ENCODE measurements at places on chromosomes 2 and 18.

- no peak for DNase-seq
These were observed 155.5 kb downstream of the TMEM247 start for GRCh38 chr2:46634905-46635304.

- no peak for DNase-seq
These were observed 65.1 kb downstream of the COA5 start for GRCh38 chr2:98543214-98543613.

GRCh38 chr2:31401580-31401979, 13.0 kb downstream of the XDH start:
- DNase-seq, result peak; percentile 95

GRCh38 chr2:214450118-214450894, 39.5 kb downstream of the VWC2L start:
- no peak for DNase-seq

DNA sequence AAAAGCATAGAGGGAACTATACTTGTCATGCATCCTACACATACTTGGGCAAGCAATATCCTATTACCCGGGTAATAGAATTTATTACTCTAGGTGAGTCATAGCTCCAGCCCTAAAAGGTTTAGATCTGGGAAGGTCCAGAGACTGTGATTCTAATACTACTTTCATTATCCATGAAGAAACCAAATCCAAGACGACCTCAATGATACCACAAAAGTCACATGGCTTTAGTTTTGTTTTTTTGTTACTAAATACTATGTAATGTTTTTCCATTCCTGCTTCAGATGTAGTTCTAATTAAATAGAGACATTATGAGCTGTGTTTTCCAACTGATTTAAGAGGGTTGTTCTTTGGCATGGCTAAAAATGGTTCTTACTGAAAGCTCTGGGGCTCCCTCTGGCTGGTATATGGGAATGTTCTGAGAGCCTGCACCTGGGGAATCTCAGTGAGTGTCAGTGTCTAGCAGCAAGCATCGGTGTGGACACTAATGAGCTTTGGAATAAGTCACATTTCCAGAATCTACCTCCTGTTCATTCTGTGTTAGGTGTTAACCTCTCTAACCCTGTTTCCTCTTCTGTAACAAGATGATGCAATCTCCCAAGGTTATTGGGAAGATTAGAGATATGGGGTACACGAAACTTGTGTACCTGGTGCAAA, 20.5 kb upstream of the IL1RL2 start:
- DNase-seq, result peak; percentile 9

DNA sequence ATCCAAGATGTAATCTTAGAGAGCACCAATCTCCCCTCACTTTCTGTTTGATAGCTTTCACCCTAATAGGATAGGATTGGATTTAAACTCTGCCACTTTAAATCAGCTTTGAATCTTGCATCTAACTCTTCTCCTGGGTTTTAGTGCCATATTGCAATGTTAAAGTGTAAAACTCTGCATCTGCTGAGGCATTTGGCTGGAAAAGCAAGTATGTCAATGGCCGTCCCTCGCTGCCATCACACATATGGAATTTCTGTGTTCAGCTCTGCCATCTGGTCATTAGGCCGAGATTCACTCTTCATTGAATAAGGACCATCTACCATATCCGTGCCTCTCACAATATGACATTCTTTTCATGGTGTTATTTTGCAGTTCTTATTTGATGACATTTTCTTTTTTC, 728.1 kb upstream of the PIK3C3 start:
- no peak for DNase-seq

DNA sequence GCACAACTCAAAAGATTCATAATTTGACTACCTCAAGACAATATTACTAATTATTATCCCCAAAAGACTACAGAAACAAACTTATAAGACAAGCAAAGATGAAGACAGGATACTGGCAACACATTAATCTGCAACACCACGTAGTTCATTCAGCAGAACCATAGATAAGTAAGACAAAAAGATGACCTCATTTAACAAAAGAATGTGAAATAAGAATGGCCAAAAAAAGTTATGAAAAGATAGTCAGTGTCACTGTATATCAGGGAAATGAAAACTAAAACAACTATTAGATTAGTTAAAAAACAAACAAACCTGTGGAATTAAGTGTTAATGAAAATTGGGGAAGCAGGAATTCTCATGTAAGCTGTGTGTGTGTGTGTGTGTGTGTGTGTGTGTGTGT, 19.4 kb downstream of the PSMD14 start:
- no peak for DNase-seq

- DNase-seq, result no peak
These were observed 116.0 kb upstream of the AQP4 start for GRCh38 chr18:26981360-26982082.

DNA sequence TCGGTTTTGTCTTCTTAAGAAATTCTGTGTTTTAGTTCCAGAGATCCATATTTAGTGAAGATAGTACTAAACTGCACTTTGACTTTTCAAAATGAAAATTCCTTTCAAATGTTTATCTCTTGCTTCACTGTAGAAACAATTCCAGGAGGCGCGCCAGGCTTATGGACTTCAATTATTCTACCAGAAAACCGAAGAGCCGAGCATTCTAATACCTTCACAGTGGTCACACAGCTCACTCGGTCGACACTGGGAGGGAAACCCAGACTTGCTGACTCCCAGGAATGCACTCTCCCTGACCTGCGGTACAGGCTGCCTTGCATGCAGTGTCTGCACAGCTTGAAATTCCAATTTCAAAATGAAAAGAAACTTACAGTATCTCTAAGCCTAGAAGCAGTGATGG, 119.9 kb upstream of the PIEZO2 start:
- DNase-seq, result no peak

DNA sequence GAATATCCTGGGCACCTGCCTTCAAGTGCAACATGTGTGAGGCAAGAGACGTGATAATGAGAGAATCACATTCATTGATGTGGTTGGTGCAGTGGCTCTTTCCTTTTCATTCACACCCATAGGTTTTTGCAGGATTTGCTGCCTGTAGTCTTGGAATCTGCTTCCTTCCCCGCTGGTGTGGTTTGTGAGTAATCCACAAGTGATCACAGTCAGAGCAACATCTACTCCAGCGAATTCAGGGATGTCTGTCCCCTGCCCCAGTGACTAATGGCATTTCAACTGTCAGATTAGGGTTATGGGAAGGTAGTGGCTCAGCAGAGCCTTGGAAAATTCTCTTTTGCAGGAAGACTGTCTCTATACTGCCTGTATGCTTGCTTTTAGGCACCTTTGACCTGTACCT, 225.5 kb upstream of the RBMS1 start:
- DNase-seq, result no peak

DNA sequence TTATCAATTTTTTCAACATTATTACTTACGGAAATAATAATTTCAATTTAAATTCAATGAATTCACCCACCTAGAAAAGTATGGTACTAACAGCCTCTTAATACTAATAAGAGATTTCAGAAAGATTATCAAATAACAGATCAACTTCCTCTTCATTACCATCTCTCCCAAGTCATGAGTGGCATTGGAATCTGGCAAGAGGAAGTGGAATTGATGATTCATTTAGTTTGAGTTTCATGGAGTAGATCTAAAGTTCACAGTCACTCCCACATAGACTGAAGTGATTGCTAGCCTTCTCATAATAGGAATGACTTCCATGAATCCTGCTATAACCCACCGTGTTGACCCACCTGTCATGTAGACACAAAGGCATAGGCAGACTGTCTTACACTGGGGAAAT, 77.7 kb upstream of the WDR75 start:
- DNase-seq, result no peak

- no peak for DNase-seq
These were observed 3.1 kb downstream of the CD28 start for GRCh38 chr2:203709416-203710040.

- no peak for DNase-seq
These were observed 227.6 kb upstream of the HNRNPA3 start for GRCh38 chr2:176984987-176985386.

DNA sequence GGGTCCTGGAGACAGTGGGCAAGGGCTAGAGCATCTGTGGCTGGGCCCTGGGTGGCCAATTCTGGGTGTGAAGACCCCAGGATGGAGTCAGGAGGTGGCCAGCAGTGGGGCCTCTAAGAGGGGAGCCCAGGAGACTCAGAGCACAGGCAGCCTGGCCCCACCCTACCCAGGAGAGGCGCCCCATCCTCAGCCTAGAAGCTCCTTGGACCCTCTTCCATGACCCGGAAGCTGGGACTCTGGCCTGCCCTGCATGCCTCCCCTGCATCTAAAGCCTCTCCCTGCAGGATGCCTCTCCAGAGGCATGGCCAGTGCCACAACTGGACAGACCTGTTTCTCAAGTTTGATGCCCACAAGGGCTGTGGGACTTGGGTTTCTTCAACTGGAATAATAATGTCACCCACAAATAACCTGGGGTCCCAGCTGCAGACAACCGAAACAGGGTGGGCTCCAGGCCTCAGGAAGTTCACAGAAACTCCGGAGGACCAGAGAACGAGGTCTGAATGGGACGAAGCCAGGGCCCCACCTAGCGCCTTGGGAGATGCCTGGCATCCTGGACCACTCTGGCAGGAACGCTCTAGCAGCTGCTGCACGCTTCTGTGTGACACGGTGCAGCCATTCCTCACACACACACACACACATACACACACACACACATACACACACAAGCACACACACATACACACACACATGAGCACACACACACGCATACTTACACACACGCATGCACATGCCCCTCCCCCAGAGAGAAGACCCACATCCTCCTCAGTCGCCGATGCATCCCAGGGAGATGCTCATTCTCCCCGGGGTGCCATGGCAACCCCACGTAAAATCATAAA, 16.4 kb downstream of the KCNIP3 start:
- no peak for DNase-seq

DNA sequence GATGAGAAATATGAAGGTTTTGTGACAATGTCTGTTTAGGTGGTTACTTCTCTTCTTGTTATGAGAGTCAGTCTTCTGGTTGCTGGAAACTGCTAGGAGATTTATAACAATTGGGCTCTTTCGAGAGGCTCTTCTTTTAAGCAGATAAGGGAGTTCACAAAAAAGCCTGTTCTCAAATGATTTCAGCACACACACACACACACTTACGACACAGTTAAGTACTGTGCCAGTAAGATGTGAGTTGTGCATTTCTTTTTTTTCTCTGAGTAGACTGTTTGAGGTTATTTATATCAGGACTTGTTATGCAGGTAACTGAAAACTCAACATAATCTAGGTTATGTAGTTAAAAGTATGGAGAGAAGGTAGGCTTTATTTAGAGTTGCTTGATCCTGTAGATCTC, 49.8 kb downstream of the MSH2 start:
- DNase-seq, result no peak

- no peak for DNase-seq
These were observed 65.2 kb upstream of the RAPH1 start for GRCh38 chr2:203600286-203600685.

- no peak for DNase-seq
These were observed 15.4 kb downstream of the IL1B start for GRCh38 chr2:112821142-112821541.

DNA sequence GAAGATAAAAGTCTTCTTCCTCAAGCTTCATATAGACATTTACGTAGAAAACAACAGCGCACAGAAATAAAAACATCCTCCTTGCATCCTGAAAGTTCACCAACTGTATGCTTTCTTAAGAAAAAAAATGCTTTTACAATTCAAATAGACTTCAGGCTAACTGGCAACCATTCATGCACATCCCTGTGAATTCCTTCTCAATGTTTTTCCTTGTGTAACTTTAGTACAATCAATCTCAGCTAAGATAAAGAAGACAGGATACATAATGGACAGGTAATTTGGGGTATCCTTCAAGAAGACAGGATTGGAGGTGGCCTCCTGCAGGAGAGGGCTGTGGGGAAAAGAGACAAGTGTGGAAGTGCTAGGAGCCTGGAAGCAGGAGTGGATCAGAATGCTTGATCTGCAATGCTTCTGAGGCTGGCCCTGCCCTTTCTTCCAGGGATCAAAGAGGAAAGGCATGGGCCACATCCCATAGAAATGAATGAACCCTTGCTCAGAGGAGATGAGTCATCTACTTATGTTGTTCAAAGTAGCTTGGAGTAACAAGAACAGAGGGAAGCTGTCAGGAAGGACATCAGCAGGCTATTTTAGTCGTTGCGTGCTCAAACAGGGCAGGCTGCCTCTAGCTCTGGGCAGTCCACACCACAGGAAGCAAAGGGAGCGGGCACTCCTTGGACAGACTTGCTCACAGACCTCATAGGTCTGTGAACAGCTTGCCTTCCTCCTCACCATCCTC, 126.6 kb downstream of the TMEM131 start:
- DNase-seq, result peak; percentile 98

GRCh38 chr2:12340164-12340563, 376.6 kb upstream of the TRIB2 start:
- peak; percentile 57 for DNase-seq

DNA sequence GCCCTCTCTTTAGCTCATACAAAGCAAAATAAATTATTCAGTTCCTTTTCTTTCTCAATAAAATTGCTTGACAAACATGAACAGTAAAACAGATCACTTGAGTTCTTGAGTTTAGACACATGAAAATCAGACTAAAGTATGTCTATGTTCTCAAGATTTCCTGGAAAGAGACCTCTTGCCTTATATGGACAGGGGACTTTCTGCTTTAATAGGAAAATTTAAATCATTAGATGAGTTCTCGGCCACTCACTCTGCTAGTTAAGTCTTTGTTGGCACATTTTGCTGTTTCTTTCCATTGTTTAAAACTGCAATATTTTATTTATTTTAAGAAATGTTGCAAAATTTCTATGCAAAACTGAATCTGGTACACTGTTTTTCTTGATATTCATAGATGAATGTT, 207.8 kb downstream of the RND3 start:
- no peak for DNase-seq

- DNase-seq, result no peak
These were observed 1018.2 kb upstream of the NXPH2 start for GRCh38 chr2:139798391-139798790.

DNA sequence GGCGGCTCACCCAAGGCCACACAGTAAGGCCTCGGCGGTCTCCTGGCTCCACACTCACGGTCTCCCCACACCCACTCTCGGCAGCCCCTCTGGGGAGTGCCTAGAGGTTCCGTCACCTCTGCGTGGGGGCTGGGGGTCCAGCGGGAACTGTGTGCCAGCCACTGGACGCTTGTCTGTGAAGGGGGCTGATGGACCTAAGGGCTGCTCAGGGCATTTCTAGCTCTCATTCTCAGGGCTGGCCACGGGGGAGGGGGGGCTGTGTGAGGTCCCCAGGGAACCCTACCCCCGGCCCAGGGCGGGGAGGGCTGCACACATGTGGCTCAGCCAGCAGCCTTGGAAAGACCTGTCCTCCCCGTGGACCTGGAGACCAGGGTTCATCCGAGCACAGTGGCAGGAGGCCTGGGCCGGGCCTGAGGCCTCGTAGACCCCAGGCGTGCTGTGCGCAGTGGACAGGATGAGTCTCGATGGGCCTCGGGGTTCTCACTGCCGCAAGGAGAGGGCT, 27.1 kb upstream of the ODC1 start:
- no peak for DNase-seq

- DNase-seq, result no peak
These were observed 67.2 kb downstream of the POLR1A start for GRCh38 chr2:86038291-86039081.

- DNase-seq, result no peak
These were observed 36.8 kb upstream of the LCLAT1 start for GRCh38 chr2:30410217-30410616.
